ENCODE measurements at places on chromosomes 1 and 21.

GRCh38 chr1:60367532-60367931 is 294.0 kb upstream of the C1orf87 start:
- no peak for DNase-seq

DNA sequence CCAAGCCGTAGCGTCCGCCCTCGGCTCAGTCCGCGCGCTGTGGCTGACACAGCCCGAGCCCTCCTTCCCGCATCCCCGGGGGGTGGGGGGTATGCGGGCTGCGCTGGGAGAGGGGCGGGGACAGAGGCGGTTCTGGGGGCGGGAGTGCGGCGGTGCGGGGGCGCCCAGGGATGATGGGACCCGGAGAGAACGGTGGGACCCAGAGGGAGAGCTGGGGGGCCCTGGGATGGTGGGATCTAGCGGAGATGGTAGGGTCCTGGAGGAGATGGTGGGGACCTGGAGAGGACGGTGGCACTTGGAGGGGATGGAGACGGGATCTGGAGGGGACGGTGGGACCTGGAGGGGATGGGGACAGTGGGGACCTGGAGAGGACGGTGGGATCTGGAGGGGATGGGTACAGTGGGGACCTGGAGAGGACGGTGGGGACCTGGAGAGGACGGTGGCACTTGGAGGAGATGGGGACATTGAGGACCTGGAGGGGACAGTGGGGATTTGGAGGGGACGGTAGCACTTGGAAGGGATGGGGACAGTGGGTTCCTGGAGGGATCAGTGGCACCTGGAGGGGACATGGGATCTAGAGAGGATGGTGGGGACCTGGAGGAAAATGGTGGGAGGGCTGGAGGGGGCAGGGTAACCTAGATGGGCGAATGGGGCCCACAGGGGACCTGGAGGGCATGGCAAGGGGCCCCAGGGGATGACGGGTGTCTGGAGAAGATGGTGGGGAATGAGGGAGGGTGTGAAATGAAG is 477 bp downstream of the SNAP47 start:
- DNase-seq = no peak

DNA sequence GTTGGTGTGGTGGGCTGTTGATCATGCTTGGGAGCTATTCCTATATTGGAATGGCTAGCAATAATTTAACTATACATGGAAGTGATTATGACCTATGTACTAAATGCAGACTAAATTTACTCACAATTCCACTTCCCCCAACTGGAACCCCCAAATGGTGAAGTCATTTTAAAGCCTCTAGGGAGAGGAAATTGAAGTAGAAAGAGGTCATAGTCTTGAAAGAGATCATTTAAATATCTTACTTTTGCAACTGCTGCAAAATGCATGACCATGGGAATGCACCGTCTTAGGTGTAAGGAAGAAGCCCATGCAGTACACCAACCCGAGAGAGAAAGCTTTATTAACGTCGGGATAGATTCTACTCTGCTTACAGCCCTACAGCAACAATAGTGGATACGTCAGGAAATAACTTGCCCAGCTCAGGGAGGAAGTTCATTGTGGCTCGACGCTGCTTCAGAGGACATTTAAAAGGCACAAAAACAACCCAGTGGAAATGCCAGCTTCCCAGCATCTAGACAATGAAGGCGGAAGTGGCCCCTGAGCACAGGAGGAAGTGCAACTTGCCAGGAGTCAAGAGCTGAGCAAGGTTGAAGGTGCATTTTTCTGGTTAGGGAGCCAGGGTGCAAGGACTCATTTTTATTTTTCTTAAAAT is 26.5 kb downstream of the CYYR1 start:
- no peak for DNase-seq

- DNase-seq = no peak
Observed at GRCh38 chr1:115255154-115255553, 82.9 kb downstream of the NGF start.

GRCh38 chr1:22186311-22186710 is 43.4 kb upstream of the WNT4 start:
- no peak for DNase-seq

DNA sequence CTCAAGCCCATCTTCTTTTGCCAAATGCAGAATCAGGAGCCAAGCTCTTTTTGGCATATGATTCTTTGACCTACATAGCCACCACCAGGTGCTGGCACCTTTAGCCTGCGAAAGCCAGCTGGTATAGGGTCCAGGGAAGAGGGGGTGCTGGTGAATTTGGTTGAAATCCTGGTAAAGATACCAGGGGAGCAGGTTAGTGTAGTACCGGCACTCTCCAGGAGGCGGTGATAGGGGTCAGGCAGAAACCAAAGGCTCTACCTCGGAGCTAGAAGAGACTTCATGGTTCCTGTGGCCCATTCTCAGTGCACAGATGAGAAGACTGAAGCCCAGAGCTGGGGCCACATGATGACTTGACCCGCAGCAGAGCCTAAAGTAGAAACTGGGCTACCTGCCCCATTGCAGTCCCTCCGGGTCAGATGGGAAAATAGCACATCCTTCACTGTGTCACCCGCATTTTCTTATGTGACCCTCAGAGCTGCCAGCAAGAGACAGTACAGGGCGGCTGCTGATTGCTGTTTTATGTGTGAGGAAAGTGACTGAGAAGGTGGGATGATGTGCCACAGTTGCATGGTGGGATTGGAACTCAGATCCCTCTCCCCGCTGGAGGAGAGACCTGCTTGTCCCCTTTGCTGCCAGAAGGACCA is 36.0 kb upstream of the IL19 start:
- no peak for DNase-seq

DNA sequence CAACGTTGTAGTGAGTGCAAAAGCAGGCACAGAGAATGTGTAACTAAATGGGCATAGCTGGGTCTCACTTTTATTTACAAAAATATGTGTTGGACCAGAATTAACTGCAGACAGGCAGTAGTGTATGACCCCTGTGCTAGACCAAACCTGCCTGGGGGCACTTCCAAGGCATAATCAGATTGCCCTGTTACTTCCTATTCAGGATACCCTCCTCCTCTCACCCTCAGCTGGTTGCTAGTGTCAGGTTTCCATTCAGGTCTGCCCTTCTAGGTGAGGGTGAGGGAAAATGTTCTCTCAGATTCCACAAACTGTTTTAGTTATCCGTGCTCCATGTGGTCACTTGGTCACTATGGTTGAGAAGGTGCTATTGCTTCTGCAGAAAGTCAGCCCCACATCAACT is 387.3 kb downstream of the LMX1A start:
- no peak for DNase-seq

DNA sequence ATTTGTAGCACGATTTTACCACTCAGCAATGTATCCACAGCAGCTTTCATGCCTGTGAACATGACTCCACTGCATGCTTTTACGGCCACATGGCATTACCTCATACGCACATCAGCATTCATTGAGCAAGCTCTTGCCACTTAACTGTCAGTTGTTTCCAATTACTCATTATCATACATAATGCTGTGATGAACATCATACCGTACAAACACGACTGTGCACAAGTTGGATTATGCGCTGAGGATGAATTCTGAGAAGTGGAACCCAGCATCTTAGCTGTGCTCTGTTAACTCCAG is 9.6 kb downstream of the UMODL1 start:
- DNase-seq = no peak

DNA sequence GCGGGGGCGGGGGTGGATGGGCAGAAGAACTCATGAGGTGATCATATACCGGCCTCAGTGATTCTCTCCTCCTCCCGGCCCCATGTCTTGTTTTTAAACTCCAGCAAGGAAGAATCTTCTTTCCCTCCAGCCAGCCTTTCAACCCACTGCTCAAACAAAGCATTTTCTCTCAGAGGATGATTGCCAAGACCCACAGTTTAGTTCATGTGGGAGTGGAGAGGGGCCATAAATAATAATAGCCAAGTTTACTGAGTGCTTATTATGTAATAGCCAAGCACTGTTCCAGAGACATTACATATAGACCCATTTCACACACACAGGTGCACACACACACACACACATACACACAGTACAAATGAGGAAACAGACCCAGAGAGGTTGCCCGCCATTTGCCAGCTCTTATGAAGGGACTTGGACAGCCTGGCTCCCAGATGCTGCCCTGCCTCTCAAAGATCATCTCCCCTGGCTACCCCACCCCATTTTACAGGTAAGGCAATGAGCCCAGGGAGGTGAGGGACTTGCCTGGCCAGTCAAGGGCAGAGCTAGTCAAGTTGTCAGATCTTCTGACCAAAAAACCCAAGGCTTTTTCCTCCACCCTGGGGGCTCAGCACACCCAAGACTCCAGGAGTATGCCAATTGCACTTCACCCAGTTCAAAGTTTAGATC is 18.0 kb upstream of the BCAR3 start:
- no peak for DNase-seq

DNA sequence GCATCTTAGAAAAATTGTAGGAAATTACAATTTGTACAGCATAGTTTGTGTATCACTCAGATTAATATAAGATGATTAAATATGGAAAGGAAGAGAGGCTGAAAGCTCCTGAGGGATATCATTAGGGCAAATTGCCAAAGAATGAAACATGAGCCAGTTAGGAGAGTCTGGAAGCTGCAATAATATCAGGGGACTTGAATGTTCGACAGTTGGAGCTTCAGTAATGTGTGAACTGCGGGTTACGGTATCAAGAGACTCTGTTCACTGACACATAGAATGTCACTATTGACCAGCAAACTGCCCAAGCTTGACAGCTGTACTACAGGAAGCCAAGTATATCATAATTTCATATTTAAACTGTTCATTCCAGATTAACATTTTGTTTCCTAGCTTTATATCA is 157.2 kb downstream of the DENND1B start:
- DNase-seq = no peak

GRCh38 chr1:55813618-55814017 is 598.5 kb upstream of the USP24 start:
- no peak for DNase-seq
